ENCODE measurements at places on chromosomes 11 and 22.

GRCh38 chr11:36703055-36703404 is 105.0 kb upstream of the RAG2 start:
- DNase-seq, result no peak

DNA sequence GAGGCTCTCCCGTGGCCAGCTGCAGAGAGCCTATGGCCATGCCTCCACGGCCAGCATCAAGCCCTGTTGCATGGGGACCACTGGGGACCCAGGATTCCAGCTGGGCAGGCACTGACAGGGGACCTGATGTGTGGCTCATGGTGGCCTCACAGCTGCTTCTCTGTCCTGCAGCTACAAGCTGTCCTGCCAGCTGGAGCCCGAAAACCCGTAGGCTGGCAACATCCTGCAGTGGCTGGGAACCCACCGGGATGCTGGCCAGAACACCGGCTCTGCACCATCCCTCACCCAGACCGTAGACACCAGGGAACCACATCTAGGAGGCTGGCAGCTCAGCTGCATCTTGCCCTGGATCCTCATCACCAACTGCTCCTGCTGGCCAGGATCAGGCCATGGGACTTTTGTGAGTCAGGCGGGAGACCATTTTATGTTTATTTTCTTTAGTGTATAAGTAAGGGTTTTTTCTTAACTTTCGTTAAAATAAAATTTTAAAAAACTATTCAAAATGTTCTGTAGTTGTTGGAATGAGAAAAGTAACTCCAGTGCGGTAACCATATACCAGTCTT is 7.9 kb downstream of the RGL4 start:
- no peak for DNase-seq

DNA sequence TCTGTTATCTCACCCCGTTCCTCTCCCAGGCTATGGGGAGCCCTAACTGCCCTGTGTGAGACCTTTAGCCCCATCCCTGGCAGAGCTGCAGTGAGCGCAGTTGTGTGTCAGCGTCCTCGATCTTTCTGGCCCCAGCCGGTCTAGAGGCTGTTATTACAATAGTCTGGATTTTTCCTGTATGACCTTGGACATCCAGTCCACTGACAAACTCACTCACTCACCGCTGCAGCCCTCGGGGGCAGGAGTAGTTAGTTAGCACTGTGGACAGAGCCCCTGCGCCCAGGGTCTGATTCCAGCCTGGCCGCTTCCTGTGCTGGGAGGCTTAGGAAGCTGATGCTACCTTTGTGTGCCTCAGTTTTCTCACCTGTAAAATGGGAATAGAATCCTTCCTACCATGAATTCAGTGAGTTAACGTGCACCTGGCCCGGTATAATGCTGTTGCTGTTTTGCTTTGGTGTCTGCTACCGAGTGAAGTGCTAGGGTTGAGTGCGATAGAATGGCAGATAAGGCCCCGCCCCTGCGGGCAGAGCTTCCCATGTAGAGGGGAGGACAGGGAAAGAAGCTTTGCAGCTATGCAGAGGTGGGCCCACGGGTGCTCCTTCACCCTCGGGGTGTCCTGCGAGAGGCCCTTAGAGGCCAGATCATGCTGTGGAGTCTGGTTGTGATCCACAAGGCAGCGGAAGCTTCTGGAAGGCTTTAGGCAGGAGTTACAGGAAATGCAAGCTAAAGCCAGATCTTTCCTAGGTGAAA is 3.0 kb downstream of the LRP5 start:
- DNase-seq, result no peak

DNA sequence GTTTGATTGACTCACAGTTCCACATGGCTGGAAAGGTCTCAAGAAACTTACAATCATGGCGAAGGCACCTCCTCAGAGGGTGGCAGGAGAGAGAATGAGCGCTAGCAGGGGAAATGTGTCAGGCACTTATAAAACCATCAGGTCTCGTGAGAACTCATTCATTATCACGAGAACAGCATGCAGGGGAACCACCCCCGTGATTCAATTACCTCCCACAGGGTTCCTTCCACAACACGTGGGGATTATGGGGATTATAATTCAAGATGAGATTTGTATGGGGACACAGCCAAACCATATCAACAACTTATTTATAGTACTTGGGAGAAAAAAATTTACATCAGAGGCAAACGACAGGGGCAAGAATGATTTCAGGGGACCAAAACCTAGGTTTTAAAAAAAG is 3.0 kb downstream of the ME3 start:
- DNase-seq, result no peak

- DNase-seq, result no peak
These were observed 4.9 kb downstream of the STIM1 start for GRCh38 chr11:3860375-3860774.

GRCh38 chr22:17607891-17608521 is 20.5 kb downstream of the ATP6V1E1 start:
- DNase-seq, result no peak

DNA sequence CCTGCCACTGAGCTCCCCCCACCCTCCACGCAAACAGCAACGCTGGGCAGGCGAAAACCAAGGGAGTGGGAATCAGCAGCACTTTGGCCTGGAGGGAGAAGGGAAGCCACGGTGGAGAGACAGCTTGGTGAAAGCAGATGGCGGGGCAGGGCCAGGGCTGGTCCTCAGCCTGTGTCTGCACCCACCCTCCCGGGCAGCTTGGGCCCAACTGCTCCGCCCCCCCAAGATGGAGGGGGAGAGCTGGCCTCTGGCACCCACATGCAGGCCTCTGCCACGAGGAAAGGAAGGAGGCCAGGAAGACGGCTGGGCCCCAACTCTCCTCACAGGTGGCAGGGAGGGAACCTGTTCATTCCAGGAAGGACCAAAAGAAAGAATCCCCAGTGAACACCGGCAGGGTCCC is 17.8 kb downstream of the MAFF start:
- DNase-seq, result no peak

DNA sequence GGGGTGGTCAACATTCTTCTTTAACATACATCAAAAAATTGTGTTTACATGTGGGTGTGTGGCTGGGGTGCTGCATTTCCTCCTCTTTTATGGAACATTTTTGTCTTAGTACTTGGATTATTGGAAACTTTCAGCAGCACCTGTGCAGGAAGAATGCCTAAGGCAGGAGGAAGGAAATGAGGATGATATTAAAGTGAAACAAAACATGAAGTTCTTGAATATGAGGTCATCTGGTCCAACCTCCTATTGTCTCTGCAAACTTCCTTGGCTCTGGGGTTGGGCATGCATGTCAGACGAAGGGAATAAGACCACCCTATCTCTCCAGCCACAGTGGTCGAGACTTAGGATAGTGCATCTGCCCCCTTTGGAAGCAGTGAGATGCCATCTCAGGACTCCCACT is 20.6 kb upstream of the OR9Q1 start:
- no peak for DNase-seq

DNA sequence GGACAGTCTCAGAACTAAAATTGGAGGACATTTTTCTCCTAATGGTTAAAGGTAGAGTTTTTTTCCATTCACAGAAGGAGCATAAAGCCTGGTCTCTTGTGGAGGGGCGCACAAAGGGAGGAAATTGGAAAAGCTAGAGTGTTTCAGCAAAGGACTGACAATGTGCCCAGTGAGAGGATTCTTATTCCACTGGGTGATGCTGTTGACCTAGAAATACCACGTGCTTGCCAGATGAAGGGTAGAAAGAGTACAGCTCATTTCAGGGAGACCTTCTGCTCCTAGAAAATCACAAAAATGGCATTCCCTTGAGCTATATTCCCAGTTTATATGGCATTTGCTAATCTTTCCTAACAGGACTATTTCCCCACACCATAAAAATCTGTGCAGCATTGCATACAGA is 21.1 kb downstream of the MS4A6E start:
- no peak for DNase-seq

DNA sequence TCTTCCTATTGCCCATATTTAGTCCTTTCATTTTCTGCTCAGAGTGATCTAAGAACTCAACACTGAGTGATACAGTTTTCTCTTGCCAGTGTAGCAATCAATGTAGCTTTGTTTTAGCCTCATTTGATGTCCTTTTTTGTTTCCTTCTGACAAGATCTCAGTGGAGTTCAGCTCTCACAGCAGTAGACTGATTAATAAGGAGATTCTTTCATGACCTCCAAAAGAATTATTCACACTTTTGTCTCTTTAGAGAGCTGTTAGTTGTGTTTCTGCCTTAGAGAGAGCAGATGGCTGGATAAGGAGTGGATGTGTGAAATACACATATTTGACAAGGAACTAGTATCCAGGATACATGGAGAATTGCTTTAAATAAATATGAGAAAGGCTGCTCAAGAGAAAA is 6.6 kb upstream of the TMEM225 start:
- DNase-seq, result no peak

- no peak for DNase-seq
These were observed 273.4 kb upstream of the MTNR1B start for GRCh38 chr11:92696076-92696475.

GRCh38 chr11:3901249-3902025 is 46.0 kb downstream of the STIM1 start:
- DNase-seq, result no peak

GRCh38 chr11:42066113-42066512 is 606.7 kb upstream of the LRRC4C start:
- DNase-seq, result peak; percentile 62

GRCh38 chr11:113085446-113085845 is 124.2 kb downstream of the NCAM1 start:
- DNase-seq, result no peak

Measured in left ventricle myocardium superior (tissue), 1 donor.